ENCODE measurements at places on chromosomes 5 and 9. TPM values are rescaled to one million over a fixed set of nuclear protein-coding genes. Genes with fewer than 3 reads are reported as not detected.

DNA sequence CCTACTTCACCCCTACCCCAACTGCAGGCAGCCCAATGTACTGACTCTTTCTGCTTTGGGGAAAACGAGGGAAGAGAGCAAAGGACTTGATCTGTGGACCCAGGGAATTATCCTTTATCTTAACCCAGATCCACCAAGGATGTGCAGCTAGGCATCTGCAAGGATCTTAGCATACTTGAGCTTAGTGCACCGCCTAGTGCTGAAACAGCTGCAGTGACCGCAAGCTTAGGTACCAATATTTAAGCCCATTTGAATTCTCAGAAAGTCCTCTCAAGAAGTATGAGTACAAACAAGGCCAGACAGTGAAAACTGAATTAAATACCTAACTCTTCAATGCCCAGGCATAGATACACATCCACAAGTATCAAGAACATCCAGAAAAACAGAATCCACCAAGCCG, 576.7 kb upstream of the ADAMTS16 start:
- DNase-seq, result no peak

DNA sequence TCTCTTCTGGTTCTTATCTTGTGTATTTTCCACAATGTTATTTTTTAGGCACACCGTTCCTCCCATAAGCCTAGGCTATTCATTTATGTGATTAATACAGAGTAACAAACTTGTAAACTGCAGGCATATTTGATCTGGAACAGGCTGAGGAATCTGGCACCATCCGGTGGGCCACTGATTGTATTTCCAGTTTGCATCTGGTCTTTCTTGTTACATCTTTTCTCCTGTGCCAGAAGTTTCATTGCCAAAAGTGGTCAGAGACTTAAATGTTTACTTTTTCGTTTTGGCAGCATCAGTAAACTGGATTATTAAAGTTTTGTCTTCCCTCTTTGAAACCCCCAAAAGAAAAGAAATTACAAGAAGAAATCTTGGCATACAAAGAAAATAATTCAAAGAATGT, 17.9 kb upstream of the ZCCHC7 start:
- no peak for DNase-seq

GRCh38 chr9:113238202-113238858, 17.0 kb downstream of the SLC31A1 start:
- no peak for DNase-seq

DNA sequence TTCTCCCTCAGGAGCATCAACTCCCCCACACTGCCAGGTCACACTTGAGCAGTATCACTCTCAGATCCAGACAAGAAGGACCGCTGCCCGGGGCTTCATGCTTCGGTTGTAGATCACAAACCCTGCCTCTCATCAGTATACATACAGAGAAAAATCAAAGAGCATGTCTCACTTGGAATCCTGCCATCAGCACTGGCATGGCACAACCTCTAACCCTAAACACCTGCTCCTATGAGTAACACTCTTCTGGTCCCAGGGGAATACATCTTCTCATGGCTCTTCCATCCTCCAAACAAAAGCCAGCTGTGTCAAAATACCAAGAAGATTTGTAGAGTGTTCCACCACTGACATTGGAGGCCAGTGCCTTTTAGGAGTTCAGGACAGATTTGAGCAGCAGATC, 84.8 kb upstream of the MIER3 start:
- DNase-seq, result no peak

DNA sequence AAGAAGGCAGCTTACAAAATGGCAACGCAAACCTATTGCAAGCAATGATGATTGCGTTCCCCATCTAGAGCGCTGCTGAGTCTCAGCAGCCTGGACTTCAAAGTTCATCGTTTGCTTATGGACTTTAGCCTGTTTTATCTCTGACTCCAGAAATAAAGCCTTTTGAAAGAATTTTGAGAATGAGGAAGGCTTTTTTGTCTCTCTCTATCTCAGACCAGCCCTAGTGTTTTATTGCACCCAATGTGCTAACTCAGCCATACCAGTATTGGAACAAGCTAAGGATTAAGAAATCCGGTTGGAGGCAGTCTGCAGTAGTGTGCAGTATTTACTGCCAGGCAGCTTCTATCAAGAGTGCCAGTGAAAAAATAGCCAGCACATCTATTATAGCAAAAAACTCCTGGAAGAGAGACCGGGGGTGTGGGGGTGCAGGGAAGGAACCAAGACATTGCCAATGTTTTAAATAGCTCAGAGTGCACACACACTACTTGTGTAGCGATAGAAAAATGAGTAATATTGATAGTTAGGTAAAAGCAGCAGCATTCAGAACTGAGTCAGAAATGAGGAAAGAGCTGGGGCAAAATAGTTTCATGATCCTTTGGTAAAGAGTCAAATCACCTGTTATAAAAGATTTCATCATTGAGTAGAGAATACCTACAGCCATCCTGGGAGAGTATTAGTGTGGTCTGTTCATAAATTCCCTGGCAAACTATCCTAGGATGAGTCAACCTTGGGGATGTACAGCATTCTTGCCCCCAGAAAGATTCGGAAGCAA, 219.0 kb downstream of the ZNF608 start:
- DNase-seq, result no peak

- DNase-seq, result no peak
These were observed 251.4 kb upstream of the GAS1 start for GRCh38 chr9:87198716-87199115.

DNA sequence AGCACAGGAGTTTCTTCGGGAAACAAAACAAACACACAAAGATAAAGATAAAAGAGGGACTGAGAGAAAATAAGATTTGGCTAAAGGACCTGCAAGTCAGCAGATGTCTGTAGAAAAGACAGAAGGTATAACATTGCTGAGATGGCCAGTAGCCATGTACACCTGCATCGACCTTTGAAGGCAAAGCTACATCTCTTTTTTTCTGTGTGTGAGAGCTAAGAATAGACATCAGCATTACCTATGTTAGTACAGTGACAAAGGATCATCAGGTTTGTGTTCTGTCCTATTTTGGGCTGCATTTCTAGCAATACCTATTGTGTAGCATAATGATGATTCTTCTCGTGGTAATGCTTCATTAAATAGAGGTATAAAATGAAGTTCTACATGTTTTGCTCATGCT, 64.9 kb downstream of the KDM4C start:
- no peak for DNase-seq

DNA sequence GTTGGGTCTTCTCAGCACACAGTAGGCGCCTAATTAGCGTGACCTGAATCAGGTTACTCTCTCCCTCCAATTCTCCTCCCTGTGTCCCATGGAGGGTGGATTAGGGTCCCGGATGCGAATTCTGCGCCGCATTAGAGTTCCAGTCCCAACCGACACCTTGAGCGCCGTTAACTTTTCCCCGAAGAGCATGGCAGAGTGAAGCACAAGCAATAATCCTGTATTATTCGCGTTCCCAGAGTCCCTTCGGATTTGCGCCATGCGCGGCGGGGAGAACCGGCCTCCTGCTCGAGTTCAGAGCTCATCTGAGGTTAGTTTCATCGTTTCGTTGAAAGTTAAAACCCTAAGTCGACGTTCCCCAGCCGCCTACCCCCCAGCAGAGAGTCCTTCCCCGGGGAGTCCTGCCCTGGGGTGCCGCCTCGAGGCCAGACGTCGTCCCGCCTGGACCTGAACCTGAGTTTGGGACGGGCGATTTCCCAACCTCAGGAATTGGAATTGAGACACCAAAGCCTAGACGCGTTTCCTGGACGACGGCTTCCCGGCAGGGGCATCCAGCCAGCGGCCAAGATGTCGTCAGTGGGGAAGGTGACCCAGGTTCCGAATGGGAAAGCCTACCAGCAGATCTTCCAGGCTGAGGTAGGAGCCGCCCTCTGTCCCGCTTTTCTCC, at the start of gene CCDC180:
CCDC180 (plus strand) TSS at position 160 of the 664 bp plus-strand sequence; CDS start at position 565, 405 bp downstream.
- no peak for DNase-seq

- DNase-seq, result no peak
These were observed 12.2 kb upstream of the CYSTM1 start for GRCh38 chr5:140162781-140163180.

- no peak for DNase-seq
These were observed 600.8 kb upstream of the DMAC1 start for GRCh38 chr9:8400378-8400777.

SNCB gene
- polyA plus RNA-seq, result not detected

MRPL50 gene
- 12.3 TPM for polyA plus RNA-seq

CDC25C gene
- polyA plus RNA-seq, result 0.59 TPM

Data from liver (tissue), 10 donors.